ENCODE measurements at places on chromosomes 13 and 19.

DNA sequence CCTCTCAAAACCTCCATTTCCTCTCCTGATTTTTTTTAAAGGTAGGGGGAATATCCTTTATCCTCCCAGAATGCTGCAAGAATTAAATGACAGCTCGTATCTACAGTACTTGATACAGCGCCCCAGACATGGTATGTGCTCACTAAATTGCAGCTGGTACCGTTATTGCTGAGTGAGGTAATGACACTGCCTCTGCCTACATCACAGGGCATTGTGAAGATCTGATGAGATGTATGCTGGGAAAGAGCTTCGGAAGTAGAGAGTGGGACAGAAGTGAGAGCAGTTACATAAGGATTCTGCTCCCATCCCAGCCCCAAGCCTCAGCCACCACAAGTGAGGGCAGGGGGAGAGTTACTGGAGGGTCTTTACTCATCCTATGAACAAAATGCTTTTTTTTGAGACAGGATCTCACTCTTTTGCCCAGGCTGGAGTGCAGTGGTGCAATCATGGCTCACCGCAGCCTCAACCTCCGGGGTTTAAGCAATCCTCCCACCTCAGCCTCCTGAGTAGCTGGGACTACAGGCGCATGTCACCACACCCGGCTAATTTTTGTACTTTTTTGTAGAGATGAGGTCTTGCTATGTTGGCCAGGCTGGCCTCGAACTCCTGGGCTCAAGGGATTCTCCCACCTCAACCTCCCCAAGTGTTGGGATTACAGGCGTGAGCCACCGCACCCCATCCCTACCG lies 1.7 kb upstream of the FKRP start:
- DNase-seq, result no peak

GRCh38 chr13:61918841-61919240 lies 503.2 kb upstream of the PCDH20 start:
- DNase-seq, result no peak

GRCh38 chr13:28548872-28549271 lies 53.9 kb upstream of the FLT1 start:
- DNase-seq, result no peak

DNA sequence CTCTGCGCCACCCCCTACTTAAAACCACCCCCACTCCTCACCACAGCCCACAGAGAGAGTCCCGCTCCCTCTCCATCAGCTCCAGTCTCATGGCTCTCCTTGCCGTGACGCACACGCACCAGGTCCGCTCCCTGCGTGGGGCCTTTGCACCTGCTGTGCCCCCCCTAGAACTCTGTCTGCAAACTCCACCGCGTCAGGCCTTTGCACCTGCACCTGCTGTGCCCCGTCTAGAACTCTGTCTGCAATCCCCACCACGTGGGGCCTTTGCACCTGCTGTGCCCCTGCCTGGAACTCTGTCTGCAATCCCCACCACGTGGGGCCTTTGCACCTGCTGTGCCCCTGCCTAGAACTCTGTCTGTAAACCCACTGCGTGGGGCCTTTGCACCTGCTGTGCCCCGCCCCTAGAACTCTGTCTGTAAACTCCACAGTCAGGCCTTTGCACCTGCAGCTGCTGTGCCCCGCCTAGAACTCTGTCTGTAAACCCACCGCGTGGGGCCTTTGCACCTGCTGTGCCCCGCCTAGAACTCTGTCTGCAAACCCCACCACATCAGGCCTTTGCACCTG lies 4.2 kb downstream of the SHC2 start:
- DNase-seq, result no peak

DNA sequence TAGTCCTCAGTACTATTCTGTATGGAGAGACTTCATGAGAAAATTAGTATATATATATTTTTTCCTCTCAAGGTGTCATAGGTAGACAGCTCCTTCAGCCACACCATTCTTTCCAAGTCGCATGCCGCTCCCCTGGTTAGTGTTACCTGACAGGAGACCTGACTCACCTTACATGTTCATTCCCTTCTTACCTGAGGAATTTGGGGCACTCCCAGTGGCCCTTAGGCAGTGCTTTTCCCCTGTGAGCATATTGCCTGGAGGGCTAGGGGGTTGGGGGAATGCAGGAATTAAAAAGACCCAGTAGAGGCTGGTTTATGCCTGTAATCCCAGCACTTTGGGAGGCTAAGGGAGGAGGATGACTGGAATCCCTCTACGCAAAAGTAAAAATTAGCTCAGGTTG lies 9.0 kb upstream of the ACTN4 start:
- DNase-seq, result no peak

DNA sequence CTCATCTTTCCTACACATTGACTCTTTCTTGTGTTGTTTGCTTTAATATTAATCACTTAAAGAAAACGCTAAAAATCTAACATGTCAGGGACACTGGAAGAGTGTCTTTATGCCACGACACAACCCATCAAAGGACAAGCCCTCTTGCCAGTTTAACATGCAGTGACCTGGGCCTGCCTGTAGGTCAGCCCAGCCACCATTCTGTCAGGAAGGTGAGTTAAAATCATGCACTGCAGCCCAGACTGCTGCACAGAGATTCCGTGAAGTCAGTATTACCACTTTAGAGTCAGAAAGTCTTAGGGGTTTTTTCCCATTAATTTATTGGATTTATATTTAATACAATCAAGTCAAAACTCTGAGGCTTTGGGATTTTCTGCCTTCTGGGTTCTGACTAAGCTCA lies 58.0 kb downstream of the TNFRSF19 start:
- no peak for DNase-seq

GRCh38 chr13:109868578-109869311 lies 82.4 kb upstream of the IRS2 start:
- DNase-seq, result no peak

GRCh38 chr13:48749144-48749543 lies 95.4 kb downstream of the CYSLTR2 start:
- DNase-seq, result no peak

GRCh38 chr13:98609756-98610155 lies 32.8 kb upstream of the STK24 start:
- DNase-seq, result no peak

DNA sequence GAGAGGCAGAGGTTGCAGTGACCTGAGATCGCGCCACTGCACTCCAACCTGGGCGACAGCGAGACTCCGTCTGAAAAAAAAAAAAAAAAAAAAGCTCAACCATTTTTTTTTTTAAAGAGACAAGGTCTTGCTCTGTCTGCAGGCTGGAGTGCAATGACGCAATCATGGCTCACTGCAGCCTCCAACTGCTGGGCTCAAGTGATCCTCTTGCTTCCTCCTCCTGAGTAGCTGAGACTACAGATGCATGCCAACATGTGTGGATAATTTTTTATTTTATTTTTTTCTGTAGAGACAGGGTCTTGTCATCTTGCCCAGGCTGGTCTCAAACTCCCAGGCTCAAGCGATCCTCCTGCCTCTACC lies 10.3 kb downstream of the EHD2 start:
- peak; percentile 65 for DNase-seq

DNA sequence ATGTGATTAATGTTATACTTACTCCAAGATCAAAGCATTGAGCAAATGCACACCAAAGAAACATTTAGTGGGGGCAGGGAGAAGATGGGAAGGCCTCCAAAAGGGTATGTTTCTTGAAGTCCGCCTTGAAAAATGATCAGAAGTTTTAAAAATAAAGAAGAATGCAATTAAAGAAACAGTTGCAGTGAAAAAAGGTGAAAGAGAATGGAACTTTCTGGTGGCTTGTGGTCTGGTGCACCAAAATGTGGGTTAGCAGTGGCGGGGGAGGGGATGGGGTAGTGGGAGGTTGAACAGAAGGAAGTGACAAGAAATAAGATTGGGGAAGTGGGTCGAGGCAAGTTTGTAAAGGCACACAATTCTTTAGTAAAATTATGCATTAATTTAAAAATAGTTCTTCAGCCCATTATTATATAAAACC lies 2.5 kb downstream of the LCP1 start:
- DNase-seq, result no peak

DNA sequence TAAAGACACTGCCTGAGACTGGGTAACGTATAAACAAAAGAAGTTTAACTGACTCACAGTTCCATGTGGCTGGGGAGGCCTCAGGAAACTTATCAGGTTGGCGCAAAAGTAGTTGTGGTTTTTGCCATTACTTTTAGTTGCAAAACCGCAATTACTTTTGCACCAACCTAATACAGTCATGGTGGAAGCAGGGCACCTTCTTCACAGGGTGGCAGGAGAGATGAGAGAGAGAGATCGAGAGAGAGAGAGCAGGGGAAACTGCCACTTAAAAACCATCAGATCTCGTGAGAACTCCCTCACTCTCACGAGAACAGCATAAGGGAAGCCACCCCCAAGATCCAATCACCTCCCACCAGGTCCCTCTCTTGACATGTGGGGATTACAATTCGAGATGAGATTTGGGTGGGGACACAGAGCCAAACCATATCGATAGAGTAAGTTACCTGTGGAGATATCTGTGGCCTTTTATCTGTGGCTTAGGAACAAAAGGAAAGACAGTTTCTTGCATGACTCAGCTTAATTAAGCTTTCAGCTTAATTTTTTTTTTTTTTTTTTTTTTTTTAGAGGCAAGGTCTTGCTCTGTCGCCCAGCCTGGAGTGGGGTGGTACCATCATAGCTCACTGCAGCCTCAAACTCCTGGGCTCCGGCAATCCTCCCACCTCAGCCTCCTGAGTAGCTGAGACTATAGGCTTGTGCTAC lies 7.6 kb upstream of the CABP5 start:
- DNase-seq, result no peak

- no peak for DNase-seq
These were observed 75.2 kb upstream of the MCF2L start for GRCh38 chr13:112893570-112894422.

GRCh38 chr19:48806518-48806817 lies 4.4 kb downstream of the BCAT2 start:
- no peak for DNase-seq

- DNase-seq, result no peak
These were observed 3.6 kb downstream of the TUBB4A start for GRCh38 chr19:6498294-6499036.

DNA sequence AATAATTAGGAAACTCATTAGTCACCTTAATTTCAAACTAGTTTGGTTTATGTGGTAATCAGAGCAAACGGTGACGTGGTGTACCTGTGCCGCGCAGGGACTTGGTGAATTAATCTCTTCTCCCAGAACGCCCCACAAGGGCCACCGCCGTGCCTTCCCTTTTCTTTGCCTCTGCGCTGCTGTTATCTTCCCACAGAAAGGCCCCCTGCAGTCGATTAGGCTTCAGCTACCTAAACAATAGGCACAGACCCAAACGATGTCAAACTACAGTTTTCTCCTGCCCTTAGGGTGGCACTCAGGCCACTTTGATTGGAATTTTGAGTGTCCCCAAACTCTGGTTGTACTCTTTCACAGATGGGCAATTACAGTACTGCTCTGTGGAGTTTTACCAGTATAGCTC lies 115.5 kb downstream of the GGACT start:
- no peak for DNase-seq

GRCh38 chr13:77779552-77780272 lies 82.2 kb downstream of the SLAIN1 start:
- DNase-seq, result peak; percentile 10

- DNase-seq, result no peak
These were observed 93.3 kb downstream of the PIBF1 start for GRCh38 chr13:72875233-72875632.

DNA sequence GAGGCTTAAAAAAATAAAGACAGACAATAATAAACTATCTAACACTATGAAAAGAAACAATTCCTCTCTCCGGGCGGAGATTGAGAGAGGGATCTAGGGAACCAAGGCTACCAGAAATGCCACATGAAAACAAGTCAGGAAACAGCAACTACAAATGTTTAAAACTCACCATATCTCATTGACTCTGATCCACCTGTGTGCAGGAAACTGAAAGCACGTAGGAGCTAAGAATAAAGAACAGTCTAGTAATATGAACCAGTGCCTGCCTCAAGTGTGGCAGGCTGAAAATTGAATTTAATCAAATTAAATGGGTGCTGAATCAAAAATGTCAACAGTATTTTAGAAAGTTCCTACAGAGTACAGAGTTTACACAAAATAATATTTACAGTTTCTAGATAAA lies 1701.0 kb downstream of the SLITRK5 start:
- DNase-seq, result no peak

- no peak for DNase-seq
These were observed 192.1 kb upstream of the TSC22D1 start for GRCh38 chr13:44768239-44768638.
